ENCODE measurements at places on chromosomes 13 and 19.

DNA sequence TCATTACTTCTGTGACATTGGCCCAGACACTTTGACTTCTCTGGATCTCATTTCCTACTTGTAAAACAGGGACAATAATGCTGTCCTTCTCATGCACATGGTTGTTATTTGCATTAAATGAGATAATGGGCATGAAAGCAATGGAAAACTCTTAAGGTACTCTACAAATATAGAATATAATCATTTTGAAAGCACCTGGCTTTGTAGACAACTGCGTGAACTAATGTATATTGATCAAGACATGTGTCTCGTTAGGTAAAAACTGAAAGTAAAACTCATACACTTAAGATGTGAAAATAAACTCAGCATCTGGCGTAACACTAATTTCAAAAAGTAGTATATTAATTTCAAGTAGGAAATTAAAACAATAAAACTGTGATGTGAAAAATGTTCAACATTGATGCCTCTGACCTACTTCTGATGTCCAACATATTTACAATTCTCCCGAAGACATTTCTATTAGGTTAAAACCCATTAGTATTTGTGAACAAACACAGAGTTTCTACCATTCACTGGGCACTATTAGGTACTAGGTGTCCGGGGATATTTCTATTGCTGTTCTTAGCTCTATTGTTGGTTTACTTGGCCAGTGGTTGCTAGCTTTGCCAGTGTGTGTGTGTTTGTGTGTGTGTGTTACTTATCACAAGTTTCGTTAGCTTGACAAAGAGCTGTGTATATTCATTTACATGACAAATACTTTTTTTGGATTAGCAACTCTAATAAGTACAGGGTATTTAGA lies 220.5 kb downstream of the KCNRG start:
- no peak for DNase-seq

DNA sequence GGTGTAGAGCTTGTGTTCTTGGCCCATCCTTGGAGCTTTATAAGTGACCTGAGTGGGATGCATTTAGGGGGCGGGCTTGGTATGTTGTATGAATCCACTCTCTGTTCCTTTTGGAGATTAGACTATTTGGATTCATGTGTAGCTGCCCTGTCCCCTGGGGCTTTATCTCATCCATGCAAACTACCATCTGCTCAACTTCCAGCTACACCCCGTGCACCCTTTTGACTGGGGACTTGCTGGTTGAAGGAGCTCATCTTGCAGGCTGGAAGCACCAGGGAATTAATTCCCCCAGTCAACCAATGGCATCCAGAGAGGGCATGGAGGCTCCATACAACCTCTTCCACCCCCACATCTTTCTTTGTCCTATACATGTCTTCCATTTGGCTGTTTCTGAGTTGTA lies 6.1 kb downstream of the CLEC4M start:
- no peak for DNase-seq

DNA sequence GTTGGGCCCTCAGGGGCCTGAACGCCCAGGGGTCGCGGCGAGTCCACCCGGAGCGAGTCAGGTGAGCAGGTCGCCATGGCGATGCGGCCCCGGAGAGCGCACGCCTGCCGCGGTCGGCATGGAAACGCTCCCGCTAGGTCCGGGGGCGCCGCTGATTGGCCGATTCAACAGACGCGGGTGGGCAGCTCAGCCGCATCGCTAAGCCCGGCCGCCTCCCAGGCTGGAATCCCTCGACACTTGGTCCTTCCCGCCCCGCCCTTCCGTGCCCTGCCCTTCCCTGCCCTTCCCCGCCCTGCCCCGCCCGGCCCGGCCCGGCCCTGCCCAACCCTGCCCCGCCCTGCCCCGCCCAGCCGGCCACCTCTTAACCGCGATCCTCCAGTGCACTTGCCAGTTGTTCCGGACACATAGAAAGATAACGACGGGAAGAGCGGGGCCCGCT lies at the start of gene CCNA1:
CCNA1 (plus strand) TSS at position 390 of the 439 bp plus-strand sequence. CDS start 562 bp downstream, outside the sequence.
- DNase-seq, result no peak

GRCh38 chr13:71801781-71802180 lies 65.2 kb downstream of the DACH1 start:
- no peak for DNase-seq
